Cardiac muscle cell (in vitro differentiated cells and primary cell): ENCODE measurements at places on chromosomes 12 and 14.

DNA sequence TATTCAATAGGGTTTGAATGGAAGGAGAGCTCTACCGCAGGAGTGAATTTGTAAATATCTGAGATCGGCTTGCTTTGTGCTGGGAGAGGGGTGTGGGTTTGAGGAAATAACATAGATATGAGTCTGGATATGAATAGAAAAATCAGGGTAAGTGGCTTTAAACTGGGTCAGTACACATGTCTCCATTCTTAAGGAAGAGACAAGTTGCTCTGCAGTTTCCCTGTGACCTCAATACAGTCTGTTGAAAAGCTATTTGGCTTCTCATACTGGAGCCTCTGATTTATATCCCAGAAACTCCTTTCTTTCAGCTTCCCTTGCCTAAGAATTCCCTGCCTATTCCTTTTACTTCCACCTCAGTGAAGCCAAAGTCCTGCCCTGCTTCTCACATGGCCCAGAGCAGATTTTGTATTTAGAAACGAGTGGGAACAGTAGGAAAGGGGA, 153.5 kb upstream of the ATF7IP start:
- no peak for DNase-seq

DNA sequence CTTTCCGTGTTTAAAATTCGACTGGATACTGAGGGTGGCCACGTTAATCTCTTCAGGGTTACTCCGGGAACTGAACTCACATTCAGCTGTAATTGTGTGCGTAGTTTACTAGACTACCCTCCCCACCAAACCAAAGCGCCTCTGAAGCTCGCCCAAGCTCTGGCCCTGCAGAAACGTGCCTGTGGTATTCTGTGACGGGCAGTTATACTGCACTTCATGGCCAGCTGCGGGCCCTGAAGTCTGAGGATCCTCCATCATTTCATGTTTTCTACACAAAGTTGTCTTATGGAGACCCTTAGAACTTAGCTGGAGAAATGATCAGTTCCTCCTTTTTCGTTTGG, 688 bp downstream of the ZNF26 start:
- DNase-seq: peak; percentile 12

DNA sequence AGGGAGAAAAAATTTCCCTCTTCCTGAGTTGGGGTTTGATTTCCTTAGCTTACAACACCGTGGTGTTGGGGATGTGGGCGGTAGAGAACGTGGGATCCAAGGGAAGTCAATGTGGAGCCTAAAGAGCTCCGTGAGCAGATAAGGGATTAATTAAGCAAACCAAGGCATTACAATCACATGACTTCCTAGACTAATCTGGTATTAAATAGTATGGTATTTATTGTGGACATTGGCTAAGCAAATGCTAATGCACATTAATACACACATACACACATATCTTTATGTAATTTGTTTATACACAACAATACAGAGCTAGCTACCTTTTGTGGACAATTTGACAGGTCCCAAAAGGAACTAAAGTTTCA, 791 bp upstream of the RNF41 start:
- DNase-seq: no peak

DNA sequence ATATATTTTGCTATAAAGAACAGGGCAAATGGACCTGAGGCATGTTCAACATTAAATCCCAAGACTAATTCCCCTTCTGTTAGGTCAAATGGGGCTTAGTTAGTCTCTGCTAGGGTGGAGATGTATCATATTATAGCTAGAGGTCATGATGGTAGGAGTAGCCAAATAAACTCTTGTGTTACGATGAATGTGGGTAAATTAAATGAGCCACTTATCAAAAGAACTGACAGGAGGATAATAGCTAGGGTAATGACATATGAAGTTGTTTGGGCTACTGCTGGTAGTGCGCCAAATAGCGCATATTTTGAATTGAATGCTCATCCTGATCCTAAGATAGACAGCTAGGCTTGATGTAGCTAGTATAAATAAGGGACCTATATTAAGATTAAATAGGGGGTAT, 445.0 kb downstream of the GXYLT1 start:
- no peak for DNase-seq

DNA sequence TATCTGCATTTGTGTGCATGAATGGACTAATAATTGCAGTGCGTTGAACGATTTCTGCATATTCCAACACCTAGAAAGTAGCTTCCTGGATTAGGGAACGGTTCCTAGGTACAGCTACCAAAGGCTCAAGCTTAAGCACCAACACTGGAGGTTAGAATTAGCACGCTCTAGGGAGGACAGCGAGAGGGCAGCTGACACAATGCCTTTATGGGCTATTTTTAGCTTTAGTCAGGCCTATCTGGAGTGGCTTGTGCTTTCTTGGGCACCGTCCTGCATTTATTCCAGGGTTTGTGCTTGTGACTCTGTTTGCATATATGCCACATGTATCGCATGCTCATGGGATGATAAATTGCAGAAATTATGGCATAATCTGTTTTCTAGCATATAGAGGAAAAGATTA, 13.7 kb downstream of the ETV6 start:
- DNase-seq: peak; percentile 86

GRCh38 chr12:678747-679712, 15.8 kb upstream of the NINJ2 start:
- no peak for DNase-seq

DNA sequence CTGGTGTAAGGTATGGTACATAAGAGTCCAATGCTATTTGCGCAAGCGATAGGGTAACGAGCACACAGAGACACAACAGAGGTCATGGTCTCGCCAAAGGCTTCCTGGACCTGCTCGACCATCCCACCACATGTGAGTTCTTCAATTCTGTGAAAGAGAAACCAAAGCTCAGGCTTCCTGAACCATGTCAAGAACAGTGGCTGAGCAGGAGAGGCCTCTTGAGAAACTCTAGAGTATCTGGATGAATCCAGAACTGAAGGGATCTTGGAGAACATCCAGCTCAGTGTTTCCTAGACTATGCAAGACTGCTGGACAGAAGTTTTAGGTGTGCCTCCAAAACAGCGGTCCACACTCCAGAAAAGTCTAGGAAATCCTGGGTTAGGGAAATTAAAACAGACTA, 114.5 kb downstream of the TRAFD1 start:
- peak; percentile 20 for DNase-seq

DNA sequence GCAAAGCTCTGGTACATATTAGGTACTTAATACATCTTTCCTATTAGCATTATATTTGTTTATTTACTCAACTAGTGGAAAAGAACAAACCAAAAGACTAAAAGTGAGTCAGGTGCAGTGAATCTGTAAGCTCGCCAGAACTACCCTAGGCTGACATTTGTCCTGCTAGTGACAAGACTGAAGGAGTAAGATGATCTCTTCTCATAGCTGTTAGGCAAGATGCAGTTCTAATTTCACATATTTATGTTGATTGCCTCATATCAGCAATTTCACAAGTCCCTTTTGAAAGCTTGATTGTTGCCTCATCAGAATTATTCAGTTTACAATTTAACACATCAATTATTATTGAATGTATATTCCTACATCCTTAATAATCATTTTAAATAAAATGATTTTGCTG, 293.0 kb upstream of the NAV3 start:
- peak; percentile 2 for DNase-seq

GRCh38 chr12:98421316-98421715, 94.1 kb upstream of the TMPO start:
- DNase-seq: no peak

DNA sequence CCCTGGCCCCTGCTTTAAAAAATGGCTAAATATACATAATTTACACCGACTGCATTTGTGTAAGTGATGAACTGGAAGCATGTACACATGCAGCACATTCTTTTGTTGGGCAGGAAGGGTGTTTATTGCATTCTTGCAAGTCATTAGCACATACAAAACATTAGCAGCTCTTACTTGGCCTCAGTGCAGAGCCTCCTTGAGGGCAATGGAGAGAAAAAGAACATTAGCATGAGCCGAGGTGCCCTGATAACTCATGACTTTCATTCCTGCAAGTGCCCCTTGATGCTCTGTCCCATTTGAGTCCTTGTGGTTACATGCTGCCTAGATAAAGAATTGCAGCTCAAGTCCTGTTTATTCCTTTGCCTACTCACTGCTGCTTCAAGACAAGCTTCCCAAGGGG, 61.9 kb downstream of the PAX9 start:
- no peak for DNase-seq

- no peak for DNase-seq
Measured at GRCh38 chr14:21215879-21216251, 53.4 kb downstream of the HNRNPC start.

- no peak for DNase-seq
Measured at GRCh38 chr12:102503831-102504230, 23.5 kb upstream of the IGF1 start.

DNA sequence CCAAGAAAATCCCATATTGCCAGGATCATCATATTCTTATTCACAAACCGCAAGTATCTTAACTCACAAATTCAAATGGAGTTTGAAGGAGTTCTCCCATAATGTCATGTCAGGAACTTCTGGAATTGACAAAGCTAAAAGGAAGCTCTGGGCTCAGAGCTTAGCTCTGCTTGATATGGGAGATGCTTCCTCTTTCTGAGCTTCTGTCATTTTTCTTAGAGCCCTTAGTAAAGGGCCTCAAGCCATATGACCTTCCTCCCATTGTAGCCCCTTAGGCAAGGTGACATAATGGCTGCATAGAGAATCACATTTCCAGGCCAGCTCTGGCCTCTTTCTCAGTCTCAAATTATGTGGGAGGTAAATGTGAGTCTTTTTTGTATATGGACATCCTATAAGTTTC, 40.9 kb downstream of the SLC4A8 start:
- no peak for DNase-seq
